ENCODE measurements at places on chromosomes 3 and 15.

DNA sequence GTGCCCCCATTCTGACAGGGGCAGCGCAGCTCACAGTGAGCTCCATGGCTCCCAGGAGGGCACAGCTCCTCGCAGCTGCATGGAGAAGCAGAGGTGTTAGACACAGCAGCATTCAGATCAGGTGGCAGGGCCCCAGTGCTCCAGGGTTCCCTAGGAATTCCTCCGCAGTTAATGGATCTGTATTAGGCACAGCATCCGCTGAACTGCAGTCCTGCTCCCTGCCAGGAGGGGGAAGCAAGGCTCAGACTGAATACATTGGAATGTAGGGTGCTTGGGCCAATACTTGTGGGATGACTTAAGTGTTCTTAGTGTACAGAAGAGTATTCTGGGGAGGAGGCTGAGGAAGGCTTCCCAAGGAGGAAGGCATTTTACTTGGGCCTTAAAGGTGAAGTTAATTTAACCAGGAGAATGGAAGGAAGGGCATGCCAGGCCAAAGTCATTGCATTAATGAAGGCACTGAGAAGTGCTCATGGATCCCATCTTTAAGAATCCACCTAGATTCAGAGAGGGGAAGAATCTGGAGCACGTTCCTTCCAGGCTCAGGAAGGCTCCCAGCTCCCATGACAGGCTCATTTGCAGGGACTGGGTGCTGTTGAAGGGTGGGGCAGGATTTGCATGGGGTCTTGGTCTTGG lies 111.6 kb downstream of the RAB11A start:
- DNase-seq, result peak; percentile 76

DNA sequence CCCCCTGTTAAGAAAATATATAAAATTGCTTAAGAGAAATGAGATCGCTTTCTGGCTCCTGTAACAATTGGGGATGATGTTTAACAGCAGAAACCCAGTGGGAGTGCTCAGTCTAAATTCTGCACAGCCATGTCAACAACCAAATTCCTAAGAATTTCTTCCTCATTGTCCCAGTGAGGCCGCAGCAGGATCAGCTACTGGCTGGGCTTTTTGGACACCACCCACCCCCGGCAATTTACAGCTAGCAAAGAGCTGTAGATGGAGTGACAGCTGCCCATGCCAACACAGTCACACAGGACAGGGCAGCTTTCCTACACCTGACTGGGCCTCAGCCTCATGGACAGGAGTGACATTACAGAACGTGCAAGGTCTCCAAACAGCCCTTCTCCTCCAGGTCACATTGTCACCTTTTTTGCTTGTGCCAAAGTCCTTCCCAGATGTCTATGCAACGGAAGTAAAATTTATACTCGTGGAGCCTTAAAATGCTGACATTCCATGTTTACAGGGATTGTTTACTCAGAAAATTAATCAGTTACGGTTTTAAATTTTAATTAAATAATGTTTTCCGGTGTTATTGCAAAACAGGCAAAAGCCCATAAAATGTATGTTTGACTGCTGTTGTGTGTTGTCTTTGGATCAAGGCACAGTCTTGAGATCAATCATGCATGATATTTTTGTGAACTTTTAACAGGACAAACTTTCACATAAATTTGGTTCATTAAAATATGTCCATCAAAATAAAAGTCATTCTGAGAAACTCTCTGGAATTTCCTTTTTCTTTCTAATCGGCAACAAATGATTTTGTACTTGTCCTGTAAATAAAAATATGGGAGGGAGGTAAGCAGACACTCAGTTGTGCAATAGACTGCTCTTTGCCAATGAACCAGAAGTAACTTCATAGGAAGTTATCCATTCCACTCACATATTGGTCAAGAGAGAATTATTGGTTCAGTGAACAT lies 943.2 kb downstream of the MCTP2 start:
- peak; percentile 14 for DNase-seq

GRCh38 chr3:191353022-191353777 lies 22.9 kb upstream of the UTS2B start:
- no peak for DNase-seq

DNA sequence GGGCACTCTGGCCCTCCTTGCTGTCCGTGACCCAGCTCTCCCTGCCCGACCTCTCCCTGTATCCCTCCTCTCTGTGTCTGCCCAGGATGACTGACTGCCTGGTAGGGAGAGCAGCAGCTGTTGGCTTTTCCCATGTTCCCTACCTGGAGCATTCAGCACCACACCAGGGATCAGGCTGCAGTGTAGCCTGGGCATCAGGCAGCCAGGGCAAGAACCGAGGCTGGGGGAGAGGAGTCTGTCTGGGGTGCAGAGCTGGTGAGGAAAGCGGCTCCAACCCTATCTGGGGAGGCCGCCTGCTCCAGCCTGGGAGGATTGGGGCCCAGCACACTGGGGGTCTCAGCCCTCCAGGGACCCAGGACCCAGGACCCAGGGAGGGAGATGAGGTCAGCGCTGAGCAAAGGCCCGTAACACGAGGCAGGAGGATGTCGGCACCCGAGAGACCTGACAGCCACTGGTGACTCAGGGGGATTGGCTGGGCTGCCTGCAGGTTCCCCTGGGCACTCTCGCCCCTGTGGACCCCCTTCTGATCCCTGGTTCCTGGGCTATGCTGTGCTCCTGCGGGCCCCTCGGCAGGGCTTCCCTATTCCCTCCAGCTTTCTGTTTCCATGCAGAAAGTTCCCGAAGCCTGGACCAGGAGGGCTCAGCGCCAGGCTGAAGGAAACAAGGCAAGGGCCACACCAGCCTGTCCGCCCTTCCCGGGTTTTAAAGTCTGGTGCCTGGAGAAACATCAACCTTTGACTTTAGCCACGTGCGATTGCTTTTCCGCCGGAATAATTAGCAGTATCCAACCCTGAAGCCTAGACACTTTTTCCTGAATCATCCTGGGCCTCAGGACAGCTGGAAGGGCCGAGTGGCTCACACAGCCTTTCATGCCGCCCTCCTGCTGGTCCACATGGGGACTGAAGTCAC lies 128.2 kb upstream of the MEF2A start:
- DNase-seq, result no peak

DNA sequence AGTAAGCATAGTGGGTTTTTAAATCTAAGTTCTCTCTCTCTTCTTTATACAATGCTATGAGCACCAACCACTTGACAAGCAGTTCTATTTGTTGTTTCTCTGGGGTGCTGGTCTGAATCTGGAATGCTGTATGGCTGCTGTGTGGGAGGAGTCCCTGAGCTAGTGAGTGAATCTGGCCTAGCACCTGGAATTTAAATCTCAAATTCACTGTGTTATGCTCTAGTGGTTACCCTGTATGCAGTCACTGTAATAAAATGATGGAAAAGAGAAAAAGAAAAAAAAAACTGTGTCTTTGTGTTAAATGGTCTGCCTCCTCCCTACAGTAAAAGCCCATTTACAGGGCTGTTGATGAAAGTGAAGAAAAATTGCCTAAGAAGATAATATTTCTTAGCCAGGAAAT lies 155.0 kb downstream of the ATP8B4 start:
- no peak for DNase-seq

GRCh38 chr3:170811515-170811914 lies 58.5 kb downstream of the RPL22L1 start:
- no peak for DNase-seq

GRCh38 chr3:37138816-37139215 lies 35.6 kb downstream of the LRRFIP2 start:
- DNase-seq, result no peak

DNA sequence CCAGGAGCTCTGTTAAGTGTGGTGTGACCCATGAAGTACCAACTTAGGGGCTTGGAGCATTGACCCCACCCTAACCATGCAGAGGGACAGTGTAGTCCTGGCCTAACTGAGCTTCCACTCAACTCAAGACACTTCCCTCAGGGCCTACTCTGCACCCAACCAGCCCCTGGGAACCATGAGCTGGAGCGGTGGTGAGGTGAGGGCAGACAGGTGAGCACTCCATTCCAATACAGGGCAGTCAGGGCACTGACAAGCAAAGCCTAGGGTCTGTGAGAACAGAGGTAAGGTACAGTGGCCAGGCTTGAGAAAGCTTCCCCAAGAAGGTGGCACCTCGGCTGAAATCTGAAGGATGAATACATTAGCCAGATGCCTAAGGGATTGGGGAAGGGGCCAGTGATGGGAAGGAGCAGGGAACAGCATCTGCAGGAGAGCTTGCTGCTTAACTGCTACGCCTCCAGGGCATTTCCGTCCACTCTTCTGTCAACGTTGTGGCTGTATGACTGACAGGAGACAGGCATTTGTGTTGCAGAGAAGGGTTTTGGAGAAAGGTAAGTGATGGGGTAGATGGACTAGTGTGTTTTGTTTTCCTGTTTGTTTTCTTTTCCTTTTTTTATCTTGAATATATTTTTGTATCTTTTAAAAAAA lies 243.5 kb upstream of the TRIM42 start:
- no peak for DNase-seq

DNA sequence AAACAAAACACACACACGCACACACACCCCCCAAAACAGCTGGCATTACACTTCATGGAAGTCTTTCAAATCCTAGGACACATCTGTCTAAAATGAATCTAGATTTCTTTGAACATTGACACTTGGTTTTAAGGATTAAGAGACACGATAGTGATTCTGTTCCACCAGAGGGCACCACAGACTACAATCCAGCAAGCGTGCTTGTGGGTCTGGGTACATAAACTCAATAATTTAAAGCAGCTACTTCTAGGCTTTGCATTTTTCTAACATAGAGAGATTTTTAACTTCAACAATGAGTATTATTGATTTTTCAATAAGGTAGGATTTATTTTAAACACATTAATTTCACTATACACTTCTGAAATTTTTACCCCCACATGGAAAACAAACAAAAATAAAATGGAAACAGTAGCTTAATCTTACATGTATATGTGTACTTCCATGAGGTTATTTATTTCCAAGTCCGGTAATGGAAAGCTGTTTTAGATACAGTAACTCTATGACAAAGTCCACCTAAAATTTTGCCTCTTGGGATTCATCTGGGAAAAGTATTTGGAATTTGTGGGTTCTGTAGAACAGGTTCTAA lies 564.0 kb upstream of the TGFBR2 start:
- DNase-seq, result peak; percentile 73

DNA sequence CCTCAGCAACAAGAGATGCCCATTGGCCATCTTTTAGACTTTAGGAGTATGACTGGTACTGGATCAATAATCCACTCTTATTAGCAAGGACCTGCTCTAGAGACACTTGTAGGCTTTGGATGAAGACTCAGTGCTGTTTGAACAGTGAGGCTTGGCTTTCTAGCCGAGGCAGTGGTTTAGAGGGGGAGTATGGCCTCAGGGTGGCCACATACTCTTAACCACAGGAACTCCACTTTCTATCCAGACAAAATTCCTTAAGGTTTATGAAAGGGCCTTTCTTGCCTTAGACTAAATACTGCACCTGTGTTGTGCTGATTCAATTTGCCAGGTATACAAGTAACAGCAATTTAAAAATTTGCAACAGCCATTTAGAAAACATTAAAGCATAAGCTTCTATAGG lies 1046.3 kb downstream of the DIPK2A start:
- DNase-seq, result peak; percentile 6

GRCh38 chr3:124952282-124952855 lies 17.8 kb upstream of the MUC13 start:
- DNase-seq, result no peak

GRCh38 chr15:31349233-31350141 lies 22.9 kb downstream of the KLF13 start:
- DNase-seq, result no peak

DNA sequence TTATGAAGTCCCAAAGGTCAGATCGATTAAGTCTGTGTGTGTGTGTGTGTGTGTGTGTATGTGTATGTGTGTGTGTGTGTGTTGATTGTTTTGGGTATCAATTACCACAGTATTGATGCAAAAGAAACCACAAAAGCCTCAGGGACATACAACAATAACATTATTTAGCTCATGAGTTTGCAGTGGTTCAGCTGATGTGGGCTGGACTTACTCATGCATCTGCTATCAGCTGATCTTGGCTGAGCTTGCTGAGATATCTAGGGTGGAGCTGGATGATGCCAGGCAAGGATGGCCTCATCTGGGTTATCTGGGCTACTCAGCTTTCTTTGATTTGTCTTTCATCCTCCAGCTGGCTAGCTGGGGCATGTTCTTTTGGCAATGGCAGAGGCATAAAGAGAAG lies 82.4 kb upstream of the PRR23C start:
- no peak for DNase-seq

DNA sequence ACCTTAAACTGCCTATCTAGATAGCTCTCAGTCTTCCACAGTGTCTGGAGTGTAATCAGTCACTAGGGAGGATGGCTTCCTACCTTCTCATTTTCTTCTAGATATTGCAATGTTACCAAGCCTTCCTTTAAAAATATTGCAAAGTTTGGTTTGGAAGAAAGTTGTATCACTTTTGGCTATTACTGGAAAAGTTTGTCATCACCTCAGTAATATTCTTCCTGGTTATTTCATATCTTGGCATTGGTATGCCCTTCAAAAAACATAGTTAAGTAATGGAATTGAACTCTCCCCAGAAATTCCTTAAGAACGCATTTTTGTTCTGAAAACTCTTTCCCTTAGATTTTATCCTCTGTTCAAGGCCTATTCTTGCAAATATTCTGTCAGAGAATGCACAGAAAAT lies 179.3 kb upstream of the MME start:
- peak; percentile 11 for DNase-seq

DNA sequence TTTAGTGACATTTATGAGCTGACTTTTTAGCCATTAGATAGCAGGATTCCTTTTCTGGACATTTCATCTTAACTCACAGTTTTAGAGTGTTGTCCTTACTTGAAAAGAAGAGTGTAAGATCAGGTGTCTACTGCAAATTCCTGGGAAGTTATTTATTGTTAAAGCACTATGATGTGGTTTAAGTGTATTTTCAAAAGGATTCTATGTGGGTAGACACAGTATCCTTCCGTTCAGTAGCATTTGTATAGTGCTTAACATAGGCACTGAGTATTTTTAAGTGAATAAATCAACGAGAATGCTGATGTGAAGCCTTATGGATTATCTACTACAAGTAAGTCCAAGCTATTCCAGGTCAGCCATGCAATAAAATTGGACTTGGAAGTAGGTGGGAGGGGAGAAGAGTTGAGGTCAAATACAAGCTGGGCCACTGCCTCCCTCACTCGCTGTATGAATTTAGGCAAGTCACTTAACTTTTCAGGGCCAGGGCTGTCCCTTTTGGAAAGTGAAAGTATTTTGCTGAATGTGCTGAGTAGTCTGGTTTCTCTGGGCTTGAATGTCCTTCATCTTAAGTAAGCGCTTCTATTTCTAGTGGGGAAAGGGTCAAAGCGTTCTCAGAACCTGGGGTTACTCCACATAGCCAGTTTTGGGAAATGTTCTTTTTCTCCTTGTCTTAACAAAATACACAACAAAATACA lies 48.6 kb downstream of the GAP43 start:
- DNase-seq, result no peak

DNA sequence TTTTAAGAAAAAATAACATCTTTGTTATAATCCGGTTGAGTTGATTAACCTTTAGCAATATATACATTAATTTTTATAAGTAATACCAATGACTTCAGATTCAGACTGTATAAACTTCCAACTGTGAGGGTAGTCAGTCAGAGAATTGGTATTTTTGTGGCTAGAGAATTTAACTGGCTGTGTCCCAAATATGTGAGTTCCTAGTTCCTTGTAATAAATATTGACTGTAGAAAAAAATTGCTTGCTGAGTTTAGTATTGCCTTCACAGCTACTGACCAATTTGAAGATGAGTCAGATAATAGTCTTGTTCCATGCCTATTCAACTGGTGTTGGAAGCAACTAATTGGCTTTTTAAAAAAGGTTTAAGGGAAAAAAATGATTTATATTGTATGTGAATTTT lies 210.8 kb downstream of the GAP43 start:
- peak; percentile 95 for DNase-seq

Data from fibroblast of skin of scalp (primary cell).